ENCODE measurements at places on chromosomes 4 and X. TPM values are rescaled to one million over a fixed set of nuclear protein-coding genes. Genes with fewer than 3 reads are reported as not detected.

DNA sequence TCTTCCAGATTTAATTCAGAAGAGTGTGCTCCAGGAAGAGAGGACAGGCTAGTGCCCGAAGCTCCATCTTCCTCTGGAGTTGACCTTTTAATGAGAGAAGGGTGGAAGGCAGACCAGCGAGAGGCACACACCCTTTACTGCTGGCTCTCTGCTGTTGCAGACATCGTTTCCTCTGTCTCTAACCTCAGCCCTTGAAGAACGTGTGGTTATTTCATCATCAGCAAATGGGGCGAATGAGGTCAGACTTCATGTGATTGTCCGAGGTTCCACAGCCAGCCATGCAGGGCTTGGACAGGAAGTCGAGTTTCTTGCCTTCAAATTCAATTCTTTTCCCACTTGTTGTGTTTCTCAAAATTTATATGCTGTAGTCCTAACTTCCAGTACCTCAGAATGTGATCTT lies 155.2 kb upstream of the MSX1 start:
- DNase-seq = no peak

GRCh38 chrX:89033723-89034122 lies 286.7 kb downstream of the CPXCR1 start:
- DNase-seq = no peak

DNA sequence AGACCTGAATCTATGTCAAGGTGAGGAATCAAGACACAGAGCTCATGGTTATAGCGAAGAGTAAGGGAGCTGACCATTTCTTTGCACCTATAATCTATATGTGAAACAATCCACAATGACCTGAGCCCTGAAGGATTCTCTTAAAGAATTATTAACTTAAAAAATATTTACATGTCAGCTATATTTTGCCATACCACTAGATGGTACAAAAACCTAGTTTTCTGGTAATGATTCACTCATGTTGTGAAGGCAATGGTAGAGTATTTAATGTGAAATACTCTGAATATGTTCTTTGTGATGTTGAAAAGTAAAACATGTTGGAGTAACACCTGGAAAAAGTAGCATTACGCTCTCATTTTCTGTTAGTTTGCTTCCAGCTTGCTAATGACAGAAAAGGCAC lies 40.0 kb downstream of the VGLL1 start:
- no peak for DNase-seq

Gene ANXA3
- 10.7 TPM for total RNA-seq

Gene MAGEB17
- 0.63 TPM for total RNA-seq

Gene TMPRSS11B
- total RNA-seq = not detected

- DNase-seq = peak; percentile 33
Observed at GRCh38 chrX:137031517-137032340, 2.1 kb downstream of the GPR101 start.

DNA sequence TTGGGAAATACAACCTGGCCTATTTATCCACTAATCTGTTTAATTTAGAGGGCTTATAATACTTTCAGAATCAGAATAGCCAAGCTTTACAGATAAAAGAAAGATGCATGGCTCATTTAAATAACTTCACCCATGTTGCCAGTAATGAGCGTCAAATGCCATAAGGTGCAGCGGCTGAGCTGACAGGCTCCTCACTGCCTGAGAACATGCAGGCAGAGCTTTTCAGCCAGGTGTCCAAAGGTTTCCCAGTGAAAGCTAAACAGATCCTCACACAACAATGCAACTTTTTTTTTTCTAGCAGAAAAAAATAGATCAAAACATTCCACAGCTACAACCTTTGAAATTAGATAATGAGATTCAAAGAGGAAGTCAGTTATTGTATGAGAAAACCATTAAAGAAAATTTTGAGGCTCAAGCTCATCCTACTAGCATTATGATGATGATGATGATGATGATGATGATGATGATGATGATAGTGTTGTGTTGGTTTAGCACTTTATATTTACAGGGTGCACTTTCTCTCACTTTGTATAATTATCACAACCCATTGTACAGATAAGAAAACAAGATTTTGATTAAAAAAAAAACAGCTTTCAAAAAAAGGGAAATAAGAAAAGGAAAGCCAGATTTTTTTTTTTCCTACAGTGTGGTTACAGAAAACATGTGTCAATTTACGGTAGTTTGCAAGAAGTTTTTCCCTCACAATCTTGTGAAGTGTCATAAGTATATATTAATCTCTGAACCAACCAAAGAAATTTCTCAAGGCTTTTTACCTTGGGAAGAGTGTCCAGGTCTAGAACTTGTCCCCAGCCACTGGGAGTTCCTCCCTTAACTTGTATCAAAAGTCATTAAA lies 12.2 kb upstream of the TNIP3 start:
- no peak for DNase-seq

Gene SLC9B2
- 5.0 TPM for total RNA-seq

- peak; percentile 12 for DNase-seq
Observed at GRCh38 chrX:152810403-152810802, 20.2 kb downstream of the CETN2 start.

DNA sequence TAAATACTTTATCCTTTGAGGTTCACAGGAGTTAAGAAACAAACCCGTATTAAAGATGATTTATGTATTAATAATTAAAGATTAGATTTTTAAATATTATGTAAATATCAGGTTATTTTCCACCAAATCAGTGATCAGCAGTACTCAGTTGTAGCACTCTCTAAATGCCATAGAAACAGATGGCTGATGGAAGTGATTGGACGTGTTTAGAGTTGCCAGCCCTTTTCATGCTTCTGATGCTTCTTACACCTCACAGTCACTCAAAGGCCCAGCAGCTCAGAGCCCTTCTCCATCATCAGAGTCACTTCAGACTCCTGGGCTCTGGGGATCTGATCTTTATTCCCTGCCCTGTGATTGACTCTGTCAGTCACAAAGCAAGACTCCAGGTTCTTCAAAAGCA lies 170.1 kb upstream of the PGRMC2 start:
- DNase-seq = no peak

DNA sequence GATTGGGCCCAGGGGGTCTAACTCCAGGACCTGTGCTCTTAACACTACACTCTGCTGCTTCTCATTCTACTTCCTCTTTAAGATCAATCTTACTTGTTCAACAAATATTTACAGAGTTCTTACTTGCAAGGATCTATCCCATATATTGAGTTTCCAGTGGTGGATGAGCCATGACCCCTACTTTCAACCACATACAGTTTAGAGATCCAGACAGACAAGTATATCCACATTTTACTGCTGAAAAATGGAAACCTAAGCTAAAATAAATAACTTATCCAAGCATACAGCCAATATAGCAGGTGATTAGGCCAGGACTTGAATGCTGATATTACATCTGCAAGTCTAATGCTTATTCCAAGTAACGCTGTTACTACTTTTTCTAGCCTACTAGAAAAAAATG lies 18.7 kb downstream of the TMEM150C start:
- no peak for DNase-seq

DNA sequence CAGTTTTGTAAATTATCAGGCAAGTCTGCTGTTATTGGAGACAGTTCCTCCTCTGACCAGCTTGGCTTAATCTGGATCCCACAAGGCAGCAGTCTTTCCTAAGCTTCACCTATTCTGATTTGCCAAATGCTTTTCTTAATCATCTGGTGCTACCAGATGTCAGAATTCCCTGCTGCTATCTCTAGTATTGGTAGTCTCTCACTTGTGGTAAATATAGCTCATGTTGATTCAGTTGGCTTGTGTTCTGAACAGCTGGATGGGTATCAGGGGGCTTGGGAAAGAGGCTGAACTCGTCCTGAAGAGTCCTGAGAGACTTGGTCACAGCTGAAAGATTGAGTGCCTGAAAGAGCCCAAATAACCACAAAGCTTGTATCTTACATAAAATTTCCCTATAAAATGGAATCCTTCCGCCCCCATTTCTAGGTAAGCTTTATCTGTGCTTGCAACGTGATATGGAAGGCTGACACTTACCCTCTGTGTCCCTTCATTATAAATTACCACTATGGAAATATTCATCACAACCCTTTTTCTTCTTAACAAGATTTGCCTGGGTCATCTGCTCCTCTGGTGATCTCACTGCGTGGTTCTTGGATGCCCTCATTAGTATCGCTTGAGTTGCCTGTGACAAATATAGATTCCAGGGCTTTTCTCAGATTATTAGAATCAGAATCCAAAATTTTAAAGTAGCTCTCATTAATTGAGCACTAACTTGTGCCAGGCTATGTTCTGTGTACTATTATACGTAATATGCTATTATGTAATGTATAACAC lies 104.1 kb upstream of the GPRIN3 start:
- DNase-seq = no peak

- no peak for DNase-seq
Observed at GRCh38 chr4:164613792-164614191, 140.1 kb upstream of the SMIM31 start.

- DNase-seq = no peak
Observed at GRCh38 chr4:152515678-152516077, 20.2 kb downstream of the FBXW7 start.

DNA sequence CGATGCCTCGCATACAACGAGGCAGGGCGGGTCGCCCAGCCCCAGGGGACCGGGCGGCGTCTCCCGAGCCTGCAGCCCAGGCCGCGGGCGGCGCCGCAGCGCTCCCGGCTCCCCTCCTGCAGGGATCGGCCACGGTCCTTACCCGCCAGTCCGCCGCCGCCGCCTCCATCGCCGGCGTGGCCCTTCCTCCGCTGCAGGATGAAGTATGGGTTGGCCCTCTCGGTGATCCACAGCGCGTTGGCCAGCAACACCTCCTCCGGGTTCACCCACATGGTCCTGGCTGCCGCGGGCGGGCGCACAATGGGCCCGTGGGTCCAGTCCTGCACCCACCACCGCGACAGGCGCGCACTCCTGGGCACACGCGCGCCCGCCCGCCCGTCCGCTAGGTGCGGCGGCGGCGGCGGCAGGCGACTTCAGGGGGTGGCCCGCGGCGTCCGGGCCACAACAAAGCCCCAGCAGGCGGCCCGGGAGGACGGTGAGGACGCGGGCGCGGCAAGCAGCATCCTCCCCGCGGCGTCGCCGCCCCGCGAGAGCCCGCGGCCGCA lies 339 bp downstream of the TBC1D9 start:
- peak; percentile 53 for DNase-seq

Gene FHDC1
- total RNA-seq = 17.1 TPM

DNA sequence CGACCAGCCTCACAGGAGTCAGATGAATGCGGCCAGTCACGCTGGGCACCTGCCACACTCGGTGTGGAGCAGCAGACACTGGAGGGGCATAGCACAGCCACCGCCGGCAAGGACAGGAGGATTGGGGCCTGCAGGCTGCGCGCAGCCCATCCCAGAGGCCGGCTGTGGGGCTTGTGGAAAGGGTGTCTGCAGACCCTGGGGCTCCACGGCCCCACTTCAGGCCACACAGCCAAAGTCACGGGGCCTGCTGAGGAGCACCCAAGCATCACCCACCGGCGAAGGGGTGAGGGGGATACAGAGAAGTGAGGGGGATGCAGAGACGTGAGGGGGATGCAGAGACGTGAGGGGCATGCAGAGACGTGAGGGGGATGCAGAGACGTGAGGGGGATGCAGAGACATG lies 70.1 kb downstream of the FAM53A start:
- no peak for DNase-seq

Gene RTL3
- total RNA-seq = not detected

DNA sequence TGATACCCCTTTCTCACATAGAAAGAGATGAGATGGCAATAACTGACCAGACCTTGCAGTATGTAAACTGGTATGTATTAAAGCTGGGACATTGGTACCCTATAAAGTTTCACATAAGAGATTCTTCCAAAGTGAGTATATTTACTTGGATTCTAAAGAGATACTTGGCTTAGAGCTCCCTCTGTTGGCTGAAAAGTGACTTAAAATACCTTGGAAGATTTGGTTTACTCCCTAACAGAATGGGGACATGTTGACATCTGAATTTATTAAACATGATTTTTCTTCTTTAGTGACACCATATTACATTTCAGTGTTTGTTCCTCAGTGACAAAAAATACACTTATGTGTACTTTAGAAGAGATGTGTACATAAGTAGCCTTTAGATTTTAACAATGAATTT lies 47.9 kb upstream of the RGN start:
- no peak for DNase-seq

Gene XK
- total RNA-seq = 1.4 TPM

Gene NLGN4X
- total RNA-seq = 66.9 TPM
